Activated T-cell treated with anti-CD3 and anti-CD28 coated beads, Interleukin-2, amount 50 U/mL, for 72 hours (primary cell): ENCODE measurements at places on chromosomes 7 and 10.

DNA sequence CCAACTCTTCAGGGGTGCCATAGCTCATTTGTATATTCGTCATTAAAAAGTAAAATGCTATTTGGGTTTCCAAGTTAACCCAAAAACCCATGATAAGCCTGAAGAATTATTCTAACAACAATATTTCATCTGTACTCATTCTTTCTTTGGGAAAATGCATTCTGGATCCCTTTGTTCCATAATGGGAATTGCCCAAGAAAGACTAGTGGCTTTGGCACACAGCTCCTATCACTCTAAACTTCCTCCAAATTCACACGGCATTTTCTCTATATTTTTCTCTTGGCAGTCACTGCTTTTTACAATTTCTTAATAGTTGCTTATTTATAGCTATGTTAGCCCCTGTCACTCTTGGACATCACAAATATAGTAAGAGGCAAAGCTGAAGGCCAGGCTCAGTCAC is 29.1 kb downstream of the CHCHD3 start:
- DNase-seq: no peak

GRCh38 chr10:94602729-94603515 is 57.3 kb downstream of the HELLS start:
- DNase-seq: no peak

- no peak for DNase-seq
Measured at GRCh38 chr10:30182191-30183054, 123.0 kb upstream of the JCAD start.

DNA sequence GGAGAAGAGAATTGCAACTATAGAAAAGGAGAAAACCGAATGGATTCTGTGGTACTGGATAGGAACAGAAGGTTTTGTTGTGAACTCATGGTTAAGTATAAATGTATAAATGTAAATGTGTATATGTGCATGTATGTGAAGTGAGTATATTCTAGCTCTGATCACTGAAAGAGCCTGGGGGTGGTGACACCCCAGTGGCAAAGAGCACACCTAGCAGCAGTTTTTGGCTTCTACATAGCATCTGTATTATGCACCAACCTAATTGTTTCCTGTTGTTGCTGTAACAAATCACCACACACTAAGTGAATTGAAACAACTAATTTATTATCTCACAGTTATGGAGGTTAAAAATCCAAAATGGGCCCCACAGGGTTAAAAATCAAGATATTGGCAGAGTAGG is 455.4 kb downstream of the RPS24 start:
- no peak for DNase-seq

- no peak for DNase-seq
Measured at GRCh38 chr10:23100331-23101030, 5.1 kb downstream of the MSRB2 start.

DNA sequence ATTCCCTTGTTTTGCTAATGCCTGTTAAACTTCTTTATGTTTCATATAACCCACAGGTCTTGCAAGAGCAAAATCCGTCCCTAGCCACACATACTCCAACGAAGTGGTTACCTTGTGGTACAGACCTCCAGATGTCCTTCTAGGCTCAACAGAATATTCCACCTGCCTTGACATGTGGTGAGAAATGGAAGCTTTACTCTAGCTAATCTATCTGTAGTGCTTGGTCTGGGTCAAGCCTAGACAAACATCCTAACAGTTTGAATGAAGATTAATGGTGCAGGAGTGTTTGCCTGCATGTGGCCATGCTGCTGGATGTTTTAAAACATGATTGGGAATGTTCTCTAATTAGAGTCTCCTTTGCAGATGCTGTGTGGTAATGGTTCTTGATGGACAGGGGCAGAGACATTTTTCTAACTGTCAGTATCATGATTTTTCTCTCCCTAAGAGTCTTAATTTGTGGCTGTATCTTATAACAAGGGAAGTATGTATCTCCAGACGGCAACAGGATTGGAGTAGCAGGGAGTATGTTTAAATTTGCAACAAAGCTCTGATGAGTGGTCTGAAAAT is 308.5 kb upstream of the FZD1 start:
- no peak for DNase-seq
